MV-4-11 (cell line): ENCODE measurements at places on chromosomes 6 and 20.

GRCh38 chr6:41040101-41040939 lies 1.3 kb upstream of the UNC5CL start:
- DNase-seq: peak; percentile 23

GRCh38 chr6:148974351-148974750 lies 227.5 kb downstream of the UST start:
- peak; percentile 51 for DNase-seq

GRCh38 chr6:87183687-87184086 lies 28.3 kb downstream of the ZNF292 start:
- DNase-seq: no peak

- peak; percentile 40 for DNase-seq
Measured at GRCh38 chr6:168711049-168711640, 270.2 kb downstream of the SMOC2 start.

DNA sequence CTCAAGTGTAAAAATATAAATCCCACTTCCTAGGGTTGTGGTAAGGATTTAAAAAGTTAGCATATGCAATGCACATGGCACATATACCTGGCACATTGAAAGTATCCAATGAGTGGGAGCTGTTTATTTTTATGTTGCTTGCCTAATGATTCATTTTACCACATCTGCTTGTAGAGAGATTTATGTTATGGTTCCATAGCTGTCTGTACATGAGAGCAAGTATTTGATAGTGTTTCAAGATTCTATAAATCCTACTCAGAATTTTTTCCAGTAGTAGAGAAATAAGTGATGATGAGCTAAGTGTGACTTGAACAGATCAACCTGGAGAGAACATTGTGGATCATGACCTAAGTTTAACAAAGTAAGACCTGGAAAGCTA lies 125.3 kb upstream of the SPTLC3 start:
- no peak for DNase-seq

DNA sequence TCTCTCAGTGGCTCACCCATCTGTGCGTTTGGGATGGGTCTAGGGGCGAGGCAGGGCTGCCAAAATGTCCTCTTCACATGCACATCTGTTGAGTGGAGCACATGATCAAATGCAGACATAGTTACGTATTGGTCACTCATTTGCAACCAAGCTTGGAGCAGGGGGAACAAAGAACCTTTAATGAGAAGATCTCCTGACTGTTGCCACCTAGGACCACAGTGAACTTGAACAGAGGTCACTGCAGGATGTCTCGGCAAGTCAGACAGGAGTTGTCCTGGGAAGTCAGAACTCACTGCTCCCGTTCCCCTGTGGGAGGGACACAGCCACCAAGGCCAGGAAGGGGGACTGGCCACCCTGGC lies 73.4 kb downstream of the SSR1 start:
- no peak for DNase-seq

DNA sequence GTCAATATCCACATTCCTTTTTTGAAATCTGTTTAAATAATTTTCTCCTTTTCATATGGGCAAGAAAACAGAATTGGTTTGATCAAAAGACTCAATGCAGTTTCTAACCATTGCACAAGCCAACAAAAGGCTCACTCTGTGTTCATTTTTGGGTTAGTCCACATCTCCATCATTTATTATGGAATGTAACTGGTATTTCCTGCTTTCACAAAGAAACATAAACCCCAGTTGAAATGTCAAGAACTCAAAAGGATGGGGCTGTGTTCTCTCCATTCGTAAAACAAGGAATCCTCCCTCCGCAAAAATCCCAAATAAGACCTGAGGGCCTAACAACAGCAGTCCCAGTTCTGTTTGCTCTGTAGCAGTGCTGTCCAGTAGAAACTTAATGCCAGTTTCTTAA lies 420.9 kb downstream of the GJA1 start:
- DNase-seq: no peak

GRCh38 chr6:120711255-120711654 lies 623.0 kb downstream of the TBC1D32 start:
- no peak for DNase-seq

- DNase-seq: no peak
Measured at GRCh38 chr6:127120023-127120786, 1.7 kb downstream of the RSPO3 start.

- no peak for DNase-seq
Measured at GRCh38 chr20:14401479-14402138, 64.2 kb upstream of the FLRT3 start.

GRCh38 chr20:15081261-15081660 lies 743.8 kb upstream of the FLRT3 start:
- no peak for DNase-seq

DNA sequence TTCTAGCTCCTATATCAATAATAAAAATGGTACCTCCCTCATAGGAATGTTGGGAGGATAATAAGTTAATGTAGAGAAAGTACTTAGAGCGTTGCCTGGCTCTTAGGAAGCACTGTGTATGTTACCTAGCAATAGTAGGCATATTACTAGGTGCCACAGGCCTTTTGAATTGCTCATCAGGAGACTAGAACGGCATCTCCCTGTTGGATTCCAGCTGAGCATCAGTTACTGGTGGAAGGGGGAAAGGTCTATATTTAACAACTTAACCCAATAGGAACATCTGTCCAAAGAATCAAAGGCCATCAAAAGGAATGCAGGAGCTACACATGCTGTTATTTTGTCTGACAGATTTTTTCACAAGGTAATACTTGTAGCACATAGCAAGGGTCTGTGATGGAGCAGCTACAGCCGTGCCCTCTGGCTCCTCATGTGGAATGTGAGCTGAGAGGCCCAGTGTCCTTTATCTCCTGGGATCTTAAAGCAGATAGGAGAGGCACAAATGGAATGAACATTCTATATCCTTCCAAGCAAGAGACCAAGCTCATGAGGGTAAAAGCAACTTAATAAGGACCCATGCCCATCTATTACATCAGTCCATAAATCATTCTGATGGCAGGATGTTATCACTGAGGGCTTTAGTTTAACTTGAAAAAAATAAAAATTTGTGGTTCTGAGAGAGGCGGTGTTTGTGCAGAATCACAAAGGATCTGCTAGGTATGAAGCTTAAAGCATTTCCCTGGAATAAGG lies 184.9 kb upstream of the LAMP5 start:
- DNase-seq: no peak

- no peak for DNase-seq
Measured at GRCh38 chr6:121351916-121352315, 17.6 kb upstream of the TBC1D32 start.

DNA sequence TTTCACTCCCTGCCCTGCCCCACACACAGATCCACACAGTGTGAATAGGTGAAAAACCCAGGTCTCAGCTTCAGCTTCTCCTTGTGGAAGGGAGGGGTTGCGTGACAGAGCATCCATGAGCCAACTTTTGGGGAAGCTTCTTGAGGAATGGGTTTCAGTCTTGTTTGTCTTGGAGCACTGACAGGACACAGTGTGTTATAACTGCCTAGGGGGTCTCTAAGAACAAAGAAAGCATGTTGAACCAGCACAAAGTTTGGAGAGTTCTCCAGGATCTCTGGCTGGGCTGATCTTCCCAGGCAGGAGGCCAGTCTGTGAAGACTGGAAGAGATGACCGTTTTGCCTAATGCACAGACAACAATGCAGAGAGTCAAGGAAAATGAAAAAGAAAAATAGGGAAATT lies 164.5 kb downstream of the COL12A1 start:
- DNase-seq: no peak

- DNase-seq: peak; percentile 90
Measured at GRCh38 chr6:71250099-71250602, 38.5 kb upstream of the OGFRL1 start.

DNA sequence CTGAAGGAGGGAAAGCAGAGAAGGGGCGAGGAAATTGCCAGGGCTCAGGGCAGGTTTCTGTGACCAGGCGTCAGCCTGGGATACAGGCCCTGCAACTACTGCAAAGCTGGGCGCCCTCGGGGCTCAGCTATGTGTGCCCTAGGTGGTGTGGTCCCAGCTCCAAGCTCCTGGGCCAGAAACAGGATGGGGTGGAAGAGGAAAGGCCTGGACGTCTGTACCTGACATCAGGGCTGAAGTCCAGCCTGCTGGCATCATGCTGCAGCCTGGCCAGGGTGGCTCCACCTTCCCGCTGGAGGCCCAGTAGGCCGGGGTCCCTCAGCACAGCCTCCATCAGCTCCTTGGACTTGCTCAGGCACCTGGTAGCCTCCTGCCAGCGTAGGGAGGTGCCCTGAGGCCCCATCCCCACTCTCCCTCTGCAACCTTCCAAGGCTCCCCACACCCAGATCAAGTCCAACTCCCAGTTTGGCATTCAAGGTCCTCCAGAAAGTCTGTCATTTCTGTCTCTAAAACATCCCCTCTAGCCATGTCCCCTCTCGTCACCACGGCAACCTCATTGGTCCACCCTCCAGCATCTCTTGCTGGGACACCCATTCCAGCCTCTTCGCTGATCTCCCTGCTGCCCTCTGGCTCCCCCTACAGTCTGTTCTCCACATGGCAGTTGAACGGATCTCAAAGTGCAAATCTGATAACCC lies 38.2 kb downstream of the KIAA1755 start:
- peak; percentile 37 for DNase-seq

DNA sequence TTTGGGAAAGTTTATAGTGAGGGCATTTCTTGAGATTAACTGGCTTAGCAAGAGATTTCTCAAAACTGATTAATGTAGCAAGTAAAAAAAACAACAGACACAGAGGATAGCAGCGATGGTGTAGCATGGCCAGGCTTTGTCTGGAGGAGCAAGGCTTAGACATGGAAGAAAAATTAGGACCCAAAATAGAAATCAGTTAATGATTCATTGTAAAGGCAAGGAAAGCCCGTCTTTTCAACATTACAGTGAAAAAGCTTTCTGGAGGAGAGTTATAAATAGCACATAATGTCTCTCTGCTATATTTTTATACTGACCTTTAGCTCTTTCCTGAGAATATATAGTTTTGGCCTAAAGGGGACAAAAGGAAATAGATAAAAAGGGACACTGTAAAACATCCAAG lies 45.1 kb downstream of the FNDC1 start:
- no peak for DNase-seq

GRCh38 chr6:154916857-154917256 lies 78.3 kb upstream of the TIAM2 start:
- DNase-seq: peak; percentile 41

- no peak for DNase-seq
Measured at GRCh38 chr6:63446405-63446804, 125.9 kb upstream of the LOC128125822 start.

DNA sequence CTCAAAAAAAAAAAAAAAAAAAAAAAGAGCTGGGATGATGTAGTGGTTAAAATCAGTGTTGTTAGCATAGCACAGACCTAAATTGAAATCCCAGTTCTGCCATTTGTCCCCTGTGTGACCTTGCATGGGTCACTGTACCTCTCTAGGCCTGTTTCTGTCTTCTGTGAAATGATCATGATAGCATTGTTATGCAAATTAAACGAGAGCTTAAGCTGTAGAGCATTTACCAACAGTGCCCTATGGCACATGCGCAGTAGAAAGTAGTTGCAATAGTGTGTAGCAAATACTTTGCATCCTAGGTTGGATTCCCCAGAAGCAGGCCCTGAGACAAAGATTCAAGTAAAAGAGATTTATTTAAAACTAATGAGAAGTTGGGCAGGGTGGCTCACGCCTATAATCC lies 7.3 kb downstream of the PSORS1C2 start:
- DNase-seq: no peak

DNA sequence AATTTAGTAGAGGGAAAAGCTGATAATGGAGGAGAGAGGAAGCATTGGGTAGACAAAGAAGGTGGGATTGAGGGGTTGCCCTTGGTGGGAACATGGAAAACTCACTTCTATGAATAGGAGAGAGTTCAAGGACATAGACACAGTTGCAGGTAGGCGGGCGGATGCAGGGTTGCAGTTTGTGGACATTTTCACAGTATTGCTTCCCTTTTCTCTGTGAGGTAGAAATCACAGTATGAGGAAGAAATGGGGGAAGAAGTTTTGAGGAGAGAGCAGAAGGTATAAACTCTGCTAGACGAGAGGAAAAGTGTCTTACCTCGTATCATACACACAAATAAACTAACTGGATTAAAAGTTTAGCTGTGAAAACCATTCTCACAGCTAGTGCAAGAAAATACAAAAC lies 200.7 kb upstream of the ECI2 start:
- no peak for DNase-seq

DNA sequence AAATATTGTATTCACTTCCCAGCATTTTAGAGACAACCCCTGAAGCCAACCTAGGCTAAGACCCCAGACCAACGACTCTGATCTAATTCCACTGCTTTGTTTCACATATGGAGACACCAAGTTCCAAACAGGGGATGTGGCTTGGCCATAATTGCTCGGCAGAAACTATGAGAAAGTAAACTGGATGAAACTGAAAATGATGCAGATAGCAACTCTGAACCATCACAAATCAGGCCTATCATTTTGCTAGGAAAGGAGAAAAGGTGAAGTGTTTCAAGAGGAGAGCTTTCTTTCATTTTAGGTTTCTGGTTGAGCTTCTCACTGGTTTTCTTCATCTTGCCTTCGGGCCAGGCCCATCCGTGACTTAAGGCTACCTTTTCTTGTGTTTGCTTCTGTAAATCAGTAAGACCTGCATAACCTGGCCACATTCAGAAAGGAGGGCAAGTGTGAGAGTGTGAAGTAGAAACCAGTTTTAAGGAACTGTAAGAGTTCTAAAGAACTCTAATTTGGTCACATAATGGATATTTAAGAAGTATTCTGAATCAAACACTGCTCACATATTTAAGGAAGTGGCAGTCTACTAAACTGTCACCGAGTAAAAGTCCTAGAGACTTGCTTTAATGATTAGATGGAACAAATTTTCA lies 105.8 kb downstream of the BACH2 start:
- DNase-seq: no peak

- no peak for DNase-seq
Measured at GRCh38 chr6:48505621-48506020, 394.6 kb upstream of the PTCHD4 start.

DNA sequence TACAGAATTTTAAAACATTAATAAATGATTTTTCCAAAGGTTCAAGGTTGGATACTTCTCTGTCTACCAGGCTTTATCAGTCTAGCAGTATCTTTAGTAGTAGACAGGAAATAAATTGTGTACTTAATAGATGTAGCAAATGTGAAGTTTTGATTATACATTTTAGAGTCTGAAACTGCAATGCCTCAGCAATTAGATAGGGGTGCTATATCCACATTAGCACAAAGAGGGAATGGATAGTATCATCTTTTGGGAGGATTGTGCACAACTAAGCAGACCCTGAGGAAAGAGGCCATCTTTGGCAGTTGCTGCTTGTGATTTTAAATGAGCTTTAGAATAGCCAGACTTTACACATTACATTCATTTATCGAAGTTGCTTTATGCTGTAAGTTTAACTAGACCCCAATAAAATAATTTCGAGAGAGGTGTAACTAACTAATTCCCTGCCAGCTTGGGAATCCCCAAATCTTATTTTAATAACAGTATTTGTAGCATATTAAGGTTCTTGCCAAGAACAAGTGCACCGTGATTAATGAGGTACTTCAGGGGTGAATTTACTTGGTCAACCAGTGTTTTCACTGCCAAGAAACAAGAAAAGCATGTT lies 2.8 kb downstream of the KCNQ5 start:
- no peak for DNase-seq

GRCh38 chr20:41145821-41146620 lies 8.7 kb downstream of the PLCG1 start:
- DNase-seq: no peak
